ENCODE measurements at places on chromosomes 1 and 21.
A peak's percentile ranks its signal among the peaks of the same experiment; 100 is the strongest.

- no peak for DNase-seq
These were observed 45.7 kb downstream of the TCEANC2 start for GRCh38 chr1:54099061-54099610.

- DNase-seq = no peak
These were observed 99.7 kb downstream of the RIPK4 start for GRCh38 chr21:41667136-41667535.

- peak; percentile 61 for DNase-seq
These were observed 765 bp upstream of the VPS45 start for GRCh38 chr1:150066838-150067183.

GRCh38 chr1:18530587-18531502 is 50.1 kb downstream of the KLHDC7A start:
- DNase-seq = no peak

GRCh38 chr1:68496680-68497357 is at the start of gene DEPDC1:
TSS of gene DEPDC1 (minus strand) at chr1:68497082. CDS start at chr1:68496999, 83 bp downstream.
- DNase-seq = peak; percentile 97

DNA sequence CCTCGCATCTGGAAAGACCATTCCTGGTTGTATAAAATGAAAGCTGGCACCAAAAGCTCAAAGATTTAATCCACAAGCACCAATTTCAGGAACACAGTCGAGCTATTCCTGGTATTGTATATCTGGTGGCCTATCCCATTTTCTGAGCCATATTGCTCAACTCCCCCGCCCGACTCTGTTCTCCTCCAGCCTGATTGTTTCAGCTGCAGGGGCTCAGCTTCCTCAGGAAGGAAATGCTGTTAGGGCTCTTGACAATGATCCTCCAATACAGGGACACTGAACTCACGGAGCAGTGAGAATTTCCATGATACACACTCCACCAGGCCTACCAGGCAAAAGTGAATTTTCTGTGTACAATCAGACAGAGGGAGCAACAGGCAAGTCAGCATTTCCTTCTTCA is 16.9 kb upstream of the TDRD10 start:
- no peak for DNase-seq

DNA sequence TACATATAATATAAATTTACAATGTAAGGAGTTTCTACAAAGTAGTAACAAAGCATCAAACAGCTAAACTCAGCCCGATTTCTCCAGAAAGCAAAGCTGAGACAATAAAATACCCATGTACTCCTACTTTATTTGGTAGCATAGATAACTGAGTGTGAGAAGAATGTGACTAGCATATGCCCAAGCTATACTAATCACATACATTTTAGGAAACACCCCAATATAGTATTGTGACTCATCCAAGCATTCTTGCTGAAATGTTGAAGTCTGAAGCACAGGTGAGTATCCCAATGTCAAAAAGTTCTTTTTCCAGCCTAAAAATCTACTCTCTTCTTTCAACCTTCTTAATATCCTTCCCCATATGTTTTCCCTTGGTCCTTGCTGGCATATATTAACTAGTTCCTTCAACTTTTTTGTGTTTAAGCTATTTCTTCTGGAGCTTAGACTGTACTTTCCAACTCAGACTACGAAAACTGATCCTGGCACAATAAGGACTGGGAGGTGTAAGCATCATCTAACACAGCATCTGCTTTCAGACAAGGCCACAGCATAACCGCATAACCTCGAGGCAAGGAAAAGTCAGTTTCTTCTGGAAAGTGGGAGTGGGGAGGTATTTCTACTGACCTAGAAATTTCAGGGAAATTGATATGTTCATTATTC is 163.0 kb upstream of the RNPC3 start:
- DNase-seq = no peak

GRCh38 chr1:226762988-226763904 is 24.2 kb upstream of the ITPKB start:
- DNase-seq = no peak

GRCh38 chr1:65952696-65953095 is 160.0 kb downstream of the PDE4B start:
- no peak for DNase-seq

GRCh38 chr1:10850026-10850425 is 53.6 kb upstream of the CASZ1 start:
- no peak for DNase-seq

- no peak for DNase-seq
These were observed 150.1 kb downstream of the CDC7 start for GRCh38 chr1:91650764-91651163.
